ENCODE measurements at places on chromosomes 6 and 20.

GRCh38 chr20:57782631-57783041 lies 72.8 kb upstream of the PMEPA1 start:
- DNase-seq: no peak

DNA sequence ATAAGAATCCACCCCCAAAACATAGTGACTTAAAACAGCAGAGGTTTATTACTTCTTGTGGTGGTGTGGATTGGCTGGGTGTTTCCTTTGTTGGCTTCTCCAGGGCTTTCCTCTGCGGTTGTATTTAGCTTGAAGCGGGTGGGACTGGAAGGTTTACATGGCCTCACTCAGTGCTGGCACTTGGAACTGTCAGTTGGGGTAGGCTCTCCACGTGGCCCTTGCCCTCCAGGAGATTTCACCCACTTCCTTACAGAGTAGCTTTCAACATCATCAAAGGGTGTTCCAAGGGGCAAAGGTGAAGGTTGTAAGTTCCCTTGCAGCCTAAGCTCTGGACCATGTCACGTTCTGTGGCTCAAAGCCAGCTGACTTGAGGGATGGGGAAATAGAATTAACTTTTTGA lies 32.5 kb upstream of the NKX2-2 start:
- DNase-seq: no peak

DNA sequence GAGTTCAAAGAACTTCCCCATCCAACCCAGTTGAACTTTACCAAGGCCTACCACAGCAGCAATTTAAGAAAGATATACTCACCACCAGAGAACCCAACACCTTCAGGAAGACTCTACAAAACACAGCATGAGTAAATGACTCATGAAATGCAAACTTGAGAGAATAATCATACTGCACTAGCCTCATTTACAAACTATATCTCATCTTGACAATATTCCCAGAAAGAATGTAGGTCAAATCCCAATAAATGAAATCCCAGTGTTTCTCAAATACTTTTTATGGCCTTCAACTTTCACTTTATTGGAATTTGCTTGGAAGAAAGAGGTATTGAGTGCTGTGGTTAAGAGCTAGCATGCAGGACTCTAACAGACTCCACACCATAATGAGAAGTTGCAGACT lies 60.0 kb downstream of the FYN start:
- no peak for DNase-seq

GRCh38 chr6:46876126-46876525 lies 45.6 kb downstream of the ADGRF5 start:
- DNase-seq: peak; percentile 25

DNA sequence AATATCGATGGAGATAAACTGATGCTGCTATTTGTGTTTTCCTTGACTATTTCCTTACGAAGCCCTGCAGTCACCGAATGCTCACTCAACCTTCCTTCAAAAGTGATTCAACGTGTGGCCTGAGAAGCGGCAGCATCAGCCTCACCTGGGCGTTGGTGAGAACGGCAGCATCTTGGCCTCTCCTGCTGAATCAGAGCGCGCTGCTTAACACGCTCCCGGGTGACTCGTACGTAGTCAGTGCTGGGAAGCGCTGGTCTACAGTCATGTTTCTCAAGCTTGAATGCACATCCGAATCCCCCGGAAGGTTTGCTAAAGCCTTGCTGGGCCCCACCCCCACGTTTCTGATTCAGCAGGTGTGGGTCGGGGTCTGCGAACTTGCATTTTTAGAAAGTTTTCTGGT lies 214.1 kb upstream of the RREB1 start:
- DNase-seq: no peak

- no peak for DNase-seq
Measured at GRCh38 chr6:81557811-81558210, 194.7 kb downstream of the TENT5A start.

DNA sequence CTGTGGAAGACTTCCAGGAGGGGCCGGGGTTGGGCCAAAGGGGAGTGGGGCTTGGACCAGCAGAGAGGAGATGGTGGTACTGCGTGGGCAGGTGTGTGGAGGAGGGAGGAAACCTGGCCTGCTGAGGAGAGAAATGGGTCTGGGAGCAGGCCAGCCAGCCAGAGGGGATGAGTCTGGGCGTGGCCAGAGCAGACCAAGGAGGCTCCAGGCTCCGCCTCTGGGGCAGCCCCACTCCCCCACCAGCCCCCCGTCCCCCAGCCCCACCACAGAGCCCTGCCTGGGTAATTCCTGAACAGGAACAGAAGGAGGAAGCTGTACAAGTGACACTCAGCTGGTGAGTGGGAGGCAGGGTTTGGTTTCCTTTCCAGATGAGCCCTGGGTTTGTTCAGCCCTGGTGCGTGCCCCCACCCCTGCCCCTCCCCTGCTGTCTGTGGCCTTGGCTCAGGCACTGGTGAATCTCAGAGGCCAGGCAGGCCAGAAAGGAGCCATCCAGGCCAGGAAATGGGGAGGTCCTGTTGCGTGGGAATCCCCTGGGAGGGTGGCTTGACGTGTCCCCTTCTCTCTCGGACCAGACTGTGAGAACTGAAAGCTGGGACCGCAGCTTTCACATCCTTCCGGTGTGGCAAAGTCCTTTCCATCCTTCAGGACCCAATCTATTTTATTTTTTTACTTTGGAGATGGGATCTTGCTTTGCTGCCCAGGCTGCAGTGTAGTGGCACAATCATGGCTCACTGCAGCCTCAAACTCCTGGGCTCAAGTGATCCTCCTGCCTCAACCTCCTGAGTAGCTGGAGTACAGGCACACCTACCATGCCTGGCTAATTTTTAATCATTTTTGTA lies 9.4 kb upstream of the SRC start:
- no peak for DNase-seq

DNA sequence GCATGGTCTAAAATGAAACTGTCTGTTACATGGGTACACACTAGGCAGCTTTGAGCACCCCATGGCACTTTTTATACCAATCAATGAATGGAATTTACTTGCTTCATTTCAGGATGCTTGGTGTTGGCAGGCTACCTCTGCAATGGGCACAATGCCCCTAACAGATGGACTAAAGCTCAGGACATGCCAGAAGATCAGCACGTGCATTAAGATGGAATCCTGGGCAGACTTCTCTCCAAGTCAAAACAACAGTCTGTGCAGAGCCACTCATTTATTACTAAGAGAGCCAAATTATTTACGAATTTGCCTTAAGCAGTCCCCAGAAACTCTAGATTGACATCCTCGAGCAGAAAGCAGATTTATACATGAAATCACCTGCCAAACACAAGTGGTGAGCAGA lies 55.8 kb upstream of the SCML4 start:
- DNase-seq: no peak

DNA sequence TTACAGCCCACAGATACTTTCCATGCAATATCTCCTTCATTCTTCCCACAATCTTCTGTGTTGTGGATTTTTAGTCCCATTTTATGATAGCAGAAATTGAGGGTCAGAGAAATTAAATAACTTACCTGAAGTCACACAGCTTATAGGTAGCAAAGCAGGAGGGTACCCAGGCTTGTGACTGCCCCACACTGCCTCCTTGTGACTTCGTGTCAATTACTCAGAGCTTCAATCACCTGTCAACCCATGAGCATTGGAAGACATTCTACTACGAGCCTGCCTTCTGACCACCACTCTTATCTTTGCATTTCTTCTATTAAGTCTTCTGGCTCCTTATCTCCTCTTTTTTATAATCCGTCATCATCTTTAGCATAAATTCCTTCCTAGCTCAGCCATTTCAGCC lies 71.6 kb upstream of the NRSN1 start:
- DNase-seq: no peak

DNA sequence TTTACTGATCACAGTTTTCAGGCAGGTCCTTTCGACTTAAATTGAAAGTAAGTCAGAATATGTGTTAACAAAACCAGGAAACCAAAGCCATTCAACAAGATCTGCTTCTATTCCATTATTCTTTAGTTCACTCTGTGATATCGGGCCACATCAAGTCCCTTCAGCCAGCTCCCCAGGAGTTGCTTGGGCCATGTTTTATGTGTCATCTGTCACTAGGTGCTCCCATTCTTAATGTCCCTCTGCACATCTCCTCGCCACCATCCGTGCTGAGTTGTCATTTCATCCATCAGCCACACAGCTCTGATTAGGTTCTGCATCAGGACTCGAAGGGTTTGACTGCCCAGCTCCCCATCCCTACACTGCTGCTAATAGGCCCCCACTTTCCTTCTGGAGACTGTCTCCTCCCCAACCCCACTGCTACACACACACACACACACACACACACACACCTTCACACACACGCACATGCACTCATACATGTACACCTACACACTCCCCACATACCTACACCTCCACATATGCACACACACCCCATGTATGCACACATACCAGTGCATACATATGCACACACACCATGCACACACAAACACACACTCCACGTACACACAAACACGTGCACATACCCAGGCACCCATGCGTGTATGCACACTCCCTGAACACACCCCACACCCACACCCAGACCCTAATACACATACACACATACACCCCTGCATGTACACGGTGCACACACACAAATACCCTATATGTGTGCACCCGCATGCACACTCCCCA lies 143.3 kb upstream of the GMDS start:
- DNase-seq: no peak

DNA sequence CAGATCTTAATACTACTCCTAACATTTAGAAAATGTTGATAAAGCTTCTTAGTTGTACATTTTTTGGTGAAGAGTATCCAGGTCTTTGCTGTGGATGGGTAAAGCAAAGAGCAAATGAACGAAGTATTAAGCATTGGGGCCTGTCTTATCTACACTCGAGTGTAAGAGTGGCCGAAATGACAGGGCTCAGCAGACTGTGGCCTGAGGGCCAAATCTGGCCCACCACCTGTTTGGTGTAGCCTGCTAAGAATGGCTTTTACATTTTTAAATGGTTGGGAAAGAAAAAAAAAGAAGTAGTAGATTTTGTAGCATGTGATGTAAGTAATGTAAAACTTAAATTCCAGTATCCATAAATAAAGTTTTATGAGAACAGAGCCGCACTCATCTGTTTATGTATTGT lies 19.4 kb upstream of the MAPK13 start:
- DNase-seq: no peak

GRCh38 chr20:19947611-19948264 lies 69.4 kb upstream of the NAA20 start:
- no peak for DNase-seq

DNA sequence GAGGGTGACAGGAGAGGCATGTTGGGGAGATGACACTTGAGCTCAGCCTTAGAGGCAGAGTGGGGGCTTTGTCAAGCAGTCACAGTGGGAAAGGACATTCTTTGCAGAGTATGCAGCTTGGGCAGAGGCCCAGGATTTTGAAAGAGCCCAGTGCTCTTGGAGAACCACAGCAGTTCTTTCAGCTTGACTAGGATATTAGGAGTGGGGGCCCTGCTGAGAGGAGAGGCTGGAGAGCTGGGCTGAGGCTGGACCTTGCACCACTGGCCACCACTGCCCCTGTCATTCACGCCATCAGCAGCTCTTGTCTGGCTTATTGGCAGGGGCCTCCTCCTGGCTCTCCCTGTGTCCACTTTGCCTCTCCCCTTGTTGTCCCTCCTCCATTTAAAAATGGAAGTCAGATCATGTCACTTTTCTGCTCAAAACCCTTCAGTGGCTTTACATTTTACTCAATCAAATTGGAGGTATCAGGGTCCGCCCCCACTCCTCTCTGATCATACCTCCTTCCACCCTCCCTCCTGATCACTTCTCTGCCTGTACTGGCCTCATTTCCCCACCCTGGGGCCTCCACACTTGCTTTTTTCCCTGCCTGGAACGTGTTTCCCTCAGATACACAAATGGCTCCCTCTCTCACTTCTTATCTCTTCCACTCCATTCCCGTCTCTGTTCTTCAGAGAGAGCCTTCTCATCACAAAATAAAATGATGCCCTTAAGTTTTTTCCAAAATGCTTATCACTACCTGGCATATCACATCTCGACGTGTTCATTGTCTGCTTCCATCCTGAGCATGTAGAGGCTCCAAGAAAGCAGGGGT lies 10.5 kb downstream of the MANBAL start:
- no peak for DNase-seq

- no peak for DNase-seq
Measured at GRCh38 chr20:57770852-57771720, 61.3 kb upstream of the PMEPA1 start.

DNA sequence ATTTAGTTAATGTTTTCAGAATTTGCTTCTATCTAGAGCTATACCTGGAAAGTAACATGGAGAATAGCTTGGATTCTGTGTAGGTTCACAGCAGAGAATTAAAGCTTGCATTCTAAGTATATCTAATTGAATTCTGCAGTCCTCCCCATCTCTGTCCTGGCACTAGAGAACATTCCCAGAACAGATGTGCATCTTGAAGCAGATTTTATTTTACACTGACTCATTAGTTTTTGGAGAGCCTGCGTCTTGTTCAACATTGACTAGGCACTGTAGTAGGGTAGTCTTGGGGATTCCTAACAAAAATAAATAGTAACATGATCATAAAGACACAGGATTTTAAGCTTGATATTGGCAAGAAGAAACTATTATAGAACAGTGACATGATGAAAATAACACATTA lies 36.2 kb upstream of the BAG2 start:
- no peak for DNase-seq

DNA sequence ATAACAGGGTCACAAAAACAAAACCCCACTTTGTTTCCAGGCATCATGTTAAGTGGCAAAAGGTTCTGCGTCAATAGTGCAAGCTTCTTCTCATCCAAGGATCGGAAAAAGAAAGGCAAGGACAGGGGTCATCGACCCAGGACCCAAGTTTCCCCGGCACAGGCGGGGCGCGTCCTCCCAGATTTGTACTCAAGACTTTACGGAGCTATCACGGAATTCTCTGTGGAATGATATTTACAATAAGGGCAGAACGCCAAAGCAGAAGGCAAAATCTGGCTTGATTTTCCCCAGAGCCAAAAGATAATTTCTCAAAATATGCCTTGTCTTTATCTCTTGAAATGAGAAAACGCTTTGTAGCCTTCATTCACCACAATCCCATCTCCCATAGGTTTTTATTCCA lies 25.5 kb downstream of the PDE10A start:
- no peak for DNase-seq

GRCh38 chr6:5490501-5491069 lies 229.3 kb downstream of the FARS2 start:
- DNase-seq: no peak

GRCh38 chr6:133754298-133754697 lies 134.6 kb upstream of the TCF21 start:
- DNase-seq: no peak

GRCh38 chr6:166271376-166271765 lies 36.8 kb downstream of the PRR18 start:
- DNase-seq: no peak

- no peak for DNase-seq
Measured at GRCh38 chr20:49288250-49288751, 10.4 kb upstream of the ZNFX1 start.
